ENCODE measurements at places on chromosomes 1 and 21. TPM values are rescaled to one million over a fixed set of nuclear protein-coding genes. Genes with fewer than 3 reads are reported as not detected.

DNA sequence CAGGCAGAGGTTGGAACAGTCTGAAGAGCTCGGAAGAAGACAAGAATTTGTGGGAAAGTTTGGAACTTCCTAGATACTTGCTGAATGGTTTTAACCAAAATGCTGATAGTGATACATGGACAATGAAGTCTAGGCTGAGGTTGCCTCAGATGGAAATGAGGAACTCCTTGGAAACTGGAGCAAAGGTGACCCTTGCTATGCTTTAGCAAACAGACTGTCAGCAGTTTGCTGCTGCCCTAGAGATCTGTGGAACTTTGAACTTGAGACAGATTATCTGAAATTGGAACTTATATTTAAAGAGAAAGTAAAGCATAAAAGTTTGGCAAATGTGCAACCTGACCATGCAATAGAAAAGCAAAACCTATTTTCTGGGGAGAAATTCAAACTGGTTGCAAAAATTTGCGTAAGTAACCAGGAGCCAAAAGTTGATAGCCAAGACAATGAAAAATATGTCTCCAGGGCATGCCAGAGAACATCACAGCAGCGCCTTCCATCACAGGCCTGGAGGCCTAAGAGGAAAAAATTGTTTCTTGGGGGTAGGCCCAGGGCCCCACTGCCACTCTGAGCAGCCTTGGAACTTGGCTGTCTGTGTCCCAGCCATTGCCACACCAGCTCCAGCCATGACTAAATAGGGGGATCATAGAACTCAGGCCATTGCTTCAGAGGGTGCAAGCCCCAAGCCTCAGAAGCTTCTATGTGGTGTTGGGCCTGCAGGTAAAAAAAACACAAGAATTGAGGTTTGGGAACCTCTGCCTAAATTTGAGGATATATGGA lies 675.3 kb downstream of the LTN1 start:
- H3K27ac ChIP-seq: no peak overlapping the region
- H3K4me1 ChIP-seq: no peaks in the 10 kb centered on the region
- no peak overlapping the region for H3K4me3 ChIP-seq
- no peak for DNase-seq
- no peaks in the 10 kb centered on the region for H3K27me3 ChIP-seq

DNA sequence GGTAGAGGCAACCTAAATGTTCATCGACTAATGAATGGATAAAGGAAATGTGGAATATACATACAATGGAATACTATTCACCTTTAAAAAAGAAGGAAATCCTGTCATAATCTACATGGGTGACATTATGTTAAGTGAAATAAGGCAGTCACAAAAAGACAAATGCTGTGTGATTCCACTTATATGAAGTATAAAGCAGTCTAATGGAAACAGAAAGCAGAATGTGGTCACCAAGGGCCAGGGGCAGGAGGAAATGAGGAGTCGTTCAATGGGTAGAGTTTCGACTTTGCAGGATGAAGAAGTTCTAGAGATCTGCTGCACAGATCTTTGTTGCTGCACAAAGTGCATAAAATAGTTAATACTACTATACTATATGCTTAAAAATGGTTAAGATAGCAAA lies 7.8 kb downstream of the DIPK1A start:
- no peak overlapping the region for H3K4me3 ChIP-seq
- no peaks in the 10 kb centered on the region for H3K36me3 ChIP-seq
- DNase-seq: no peak
- peaks cover 3% of the 10 kb centered on the region for H3K4me1 ChIP-seq

DNA sequence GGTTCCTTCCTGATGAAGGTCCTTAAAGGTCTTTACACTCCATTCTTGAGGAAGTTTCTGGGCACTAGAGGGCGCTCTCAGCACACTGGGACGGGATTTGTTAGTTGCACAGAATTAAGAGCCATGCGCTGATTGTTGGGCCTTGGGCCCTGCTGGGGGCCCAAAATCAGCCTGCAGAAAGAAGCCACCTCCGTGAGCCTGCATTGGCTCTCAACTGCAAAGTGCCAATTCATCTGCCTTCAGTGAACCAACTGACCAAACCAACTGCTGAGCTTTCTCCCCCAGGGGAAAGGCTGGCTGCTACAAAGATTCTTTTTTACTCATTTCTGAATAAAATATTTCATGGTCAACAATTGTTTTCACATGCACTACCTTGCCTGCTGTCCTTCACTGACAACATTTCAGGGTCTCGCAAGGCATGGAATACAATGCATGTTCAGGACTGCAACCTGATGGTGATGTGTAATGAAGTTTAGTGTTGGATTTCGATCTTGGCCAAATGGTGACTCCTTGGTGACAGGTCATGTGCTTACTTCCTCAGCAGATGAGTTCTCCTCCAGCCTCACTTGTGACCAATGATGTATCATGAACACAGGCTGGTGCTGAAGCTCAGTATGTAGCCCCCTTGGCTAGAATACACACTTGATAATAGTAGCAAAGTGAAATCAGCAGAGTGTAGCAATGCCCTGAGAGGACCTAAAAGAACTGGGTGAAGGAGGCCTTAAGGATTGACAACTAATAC lies 45.7 kb upstream of the PRDX6 start:
- no peaks in the 10 kb centered on the region for H3K27me3 ChIP-seq
- DNase-seq: peak; percentile 97
- H3K4me3 ChIP-seq: no peak overlapping the region
- no peak overlapping the region for H3K27ac ChIP-seq
- no peaks in the 10 kb centered on the region for H3K36me3 ChIP-seq
- peaks cover 3% of the 10 kb centered on the region for H3K4me1 ChIP-seq

GRCh38 chr21:24224422-24224821 lies 1382.9 kb downstream of the MRPL39 start:
- H3K4me3 ChIP-seq: no peak overlapping the region
- no peaks in the 10 kb centered on the region for H3K36me3 ChIP-seq
- no peak for DNase-seq
- H3K27ac ChIP-seq: no peak overlapping the region

- no peak overlapping the region for H3K4me3 ChIP-seq
- peaks cover 2% of the 10 kb centered on the region for H3K4me1 ChIP-seq
- H3K36me3 ChIP-seq: peaks cover 10% of the 10 kb centered on the region
- peak; percentile 91 for DNase-seq
Observed at GRCh38 chr1:161227196-161227871, 1.5 kb downstream of the TOMM40L start.

DNA sequence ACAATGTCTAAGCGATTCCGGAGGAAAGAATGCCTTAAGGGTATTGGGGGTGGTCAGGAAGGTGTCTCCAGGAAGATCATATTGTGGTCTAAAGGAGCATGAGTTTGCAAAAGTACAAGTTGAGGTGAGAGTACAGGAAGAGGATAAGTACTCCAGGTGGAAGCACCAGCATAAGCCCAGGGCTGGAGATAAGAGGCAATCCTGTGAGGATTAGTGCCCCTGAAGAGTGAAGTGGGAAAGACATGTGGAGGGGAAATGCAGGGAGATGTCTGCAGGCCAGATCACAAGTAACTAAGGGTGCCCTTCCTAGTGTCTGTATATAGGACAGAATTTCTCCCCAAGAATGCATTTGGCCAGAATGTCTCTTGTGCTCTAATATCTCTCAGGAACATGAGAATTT lies 188.3 kb upstream of the DPT start:
- no peak for DNase-seq
- H3K4me3 ChIP-seq: no peak overlapping the region
- H3K27me3 ChIP-seq: no peaks in the 10 kb centered on the region
- H3K27ac ChIP-seq: no peak overlapping the region
- peaks cover 15% of the 10 kb centered on the region for H3K4me1 ChIP-seq

- H3K36me3 ChIP-seq: no peaks in the 10 kb centered on the region
- no peak overlapping the region for H3K4me3 ChIP-seq
- no peaks in the 10 kb centered on the region for H3K4me1 ChIP-seq
- no peak for DNase-seq
Observed at GRCh38 chr1:2425892-2426291, 13.5 kb upstream of the PEX10 start.

DNA sequence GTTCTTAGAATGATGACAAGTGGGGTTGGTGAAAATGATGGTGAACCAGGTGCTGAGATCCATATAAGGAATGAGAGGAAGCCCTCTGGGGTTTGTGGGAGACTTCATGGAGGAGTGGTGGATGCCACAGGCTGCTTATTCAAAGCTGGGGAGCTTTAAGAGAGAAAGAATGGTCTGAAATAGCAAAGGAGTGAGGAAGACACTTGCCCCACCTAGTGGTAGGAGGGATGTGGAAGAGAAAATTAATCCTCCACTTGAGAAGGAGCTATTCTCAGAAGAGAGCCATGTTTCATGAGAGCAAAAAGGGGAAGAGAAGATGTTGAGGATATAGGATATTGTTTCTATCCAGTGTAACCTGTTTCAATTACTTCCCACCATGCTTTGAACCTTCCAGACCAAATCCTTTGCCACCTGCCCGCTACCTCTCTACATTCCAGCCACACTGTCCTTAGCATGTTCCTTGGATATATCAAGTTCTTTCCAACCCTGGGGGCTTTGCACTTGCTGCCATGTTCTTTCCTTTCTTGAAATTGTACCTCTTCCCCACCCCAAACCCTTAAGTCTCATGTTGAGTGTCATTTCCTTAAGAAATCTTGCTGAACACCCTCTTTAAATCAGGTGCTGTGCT lies 19.6 kb upstream of the ZNF648 start:
- H3K4me1 ChIP-seq: peaks cover 11% of the 10 kb centered on the region
- H3K36me3 ChIP-seq: no peaks in the 10 kb centered on the region
- no peak overlapping the region for H3K27ac ChIP-seq
- no peak overlapping the region for H3K4me3 ChIP-seq
- H3K27me3 ChIP-seq: no peaks in the 10 kb centered on the region

DNA sequence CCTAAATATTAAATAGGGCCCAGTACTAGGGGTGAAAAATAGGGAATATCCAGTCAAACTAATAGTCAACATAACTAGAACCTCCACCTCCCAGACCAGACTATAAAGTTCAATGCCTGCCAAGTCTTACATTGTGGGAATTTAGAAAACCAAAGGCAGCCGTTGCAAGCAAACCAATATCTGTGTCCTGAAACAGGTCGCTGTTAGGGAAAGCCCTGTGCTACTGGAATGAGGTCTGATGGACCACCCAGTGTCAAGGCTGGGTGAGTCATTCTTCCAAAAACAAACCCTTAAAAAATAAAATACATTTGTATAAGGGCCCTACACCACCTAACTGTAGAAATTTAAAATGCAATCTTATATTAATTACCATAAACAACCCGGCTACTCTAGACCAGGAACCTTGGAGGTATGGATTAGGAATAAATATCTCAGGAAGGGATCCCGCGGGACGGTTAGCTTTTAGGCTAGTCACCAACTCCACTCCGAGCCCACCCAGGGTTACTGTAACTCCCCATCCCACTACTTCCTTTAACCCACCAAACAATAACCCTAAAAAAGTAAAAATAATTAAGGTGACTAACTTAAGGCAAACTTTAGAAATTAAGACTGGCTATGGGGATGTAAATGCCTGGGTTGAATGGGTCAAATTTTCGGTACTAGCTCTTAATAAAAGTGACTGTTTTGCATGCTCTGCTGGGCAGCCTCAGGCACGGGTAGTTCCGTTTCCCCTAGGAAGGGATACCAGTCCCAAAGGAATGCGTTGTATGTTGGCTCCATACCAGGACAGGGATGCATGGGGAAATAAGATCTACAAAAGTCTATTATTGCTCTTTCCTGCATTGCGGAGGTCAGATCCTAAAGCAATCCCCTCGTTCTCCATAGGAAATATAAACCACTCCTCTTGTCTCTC lies 65.4 kb upstream of the TLR5 start:
- DNase-seq: no peak
- H3K27ac ChIP-seq: no peak overlapping the region
- no peaks in the 10 kb centered on the region for H3K27me3 ChIP-seq

GRCh38 chr1:103900005-103900404 lies 150.3 kb downstream of the AMY1C start:
- no peaks in the 10 kb centered on the region for H3K4me1 ChIP-seq
- H3K27me3 ChIP-seq: no peaks in the 10 kb centered on the region
- no peak overlapping the region for H3K4me3 ChIP-seq
- no peaks in the 10 kb centered on the region for H3K36me3 ChIP-seq

MAN1C1 gene
- 7.8 TPM for total RNA-seq

LCE3D gene
- not detected for total RNA-seq

NID1 gene
- total RNA-seq: 24.9 TPM

NGF gene
- total RNA-seq: not detected

CADM3 gene
- total RNA-seq: 8.3 TPM

BTF3L4 gene
- 98.3 TPM for total RNA-seq

SH2D5 gene
- 18.4 TPM for total RNA-seq

IRF6 gene
- 13.3 TPM for total RNA-seq
